ENCODE measurements at places on chromosomes 5 and 9.

DNA sequence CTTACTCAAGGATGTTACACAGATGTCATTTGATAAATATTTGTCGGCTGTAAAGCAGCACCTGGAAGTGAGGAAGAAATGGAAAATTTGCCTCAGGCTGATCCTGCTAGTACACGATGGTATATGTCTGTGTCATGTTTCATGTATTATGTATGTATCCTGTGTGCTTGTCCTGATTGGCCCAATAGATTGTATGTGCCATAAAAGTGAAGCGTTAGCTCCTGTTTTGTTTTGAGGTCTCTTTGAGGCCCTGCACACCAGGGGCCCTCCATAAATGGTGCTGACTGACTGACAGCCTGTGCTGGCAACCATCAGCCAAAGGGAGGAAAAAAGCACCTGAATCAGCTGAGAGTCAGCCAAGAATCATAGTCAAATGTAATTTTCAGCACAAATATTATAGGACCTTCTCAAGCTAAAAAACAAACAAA is 11.8 kb upstream of the LNPEP start:
- peak; percentile 5 for DNase-seq

DNA sequence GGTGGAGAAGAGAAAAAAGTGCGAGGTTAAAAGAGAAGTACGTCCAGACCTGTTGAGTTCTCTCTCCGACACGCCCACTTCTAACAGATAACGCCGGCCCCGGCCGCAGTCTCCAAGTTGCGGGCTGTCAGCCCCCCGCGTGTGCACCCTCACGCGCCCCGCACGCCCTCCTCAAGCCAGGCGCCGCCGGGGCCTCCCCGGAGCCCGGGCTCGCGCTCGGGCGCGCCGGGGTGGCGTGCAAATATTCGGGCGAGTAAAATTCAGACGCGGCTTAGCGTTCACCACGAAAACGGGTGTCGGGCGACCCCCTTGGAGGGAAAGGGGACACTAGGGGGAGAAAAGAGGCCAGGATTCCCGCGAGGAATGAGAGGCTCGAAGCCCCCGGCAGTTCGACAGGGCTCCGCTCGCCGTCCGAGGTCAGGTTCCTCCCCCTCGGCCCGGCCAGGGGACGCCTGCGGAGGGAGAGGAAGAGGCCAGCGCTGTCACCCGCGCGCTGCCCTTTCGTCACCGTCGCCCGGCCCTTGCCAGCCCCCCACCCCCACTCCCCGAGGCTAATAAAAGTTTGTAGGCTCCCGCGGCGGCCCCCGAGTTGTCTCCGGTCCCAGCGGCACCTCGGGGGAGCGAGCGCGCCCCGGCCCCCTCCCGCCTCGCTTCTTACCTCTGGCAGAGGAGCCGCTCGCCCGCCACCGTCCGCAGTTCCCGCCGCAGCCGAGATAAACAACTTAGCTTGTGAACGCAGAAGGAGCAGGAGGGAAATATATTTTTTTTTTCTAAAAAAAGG is 743 bp downstream of the NR3C1 start:
- DNase-seq = no peak

DNA sequence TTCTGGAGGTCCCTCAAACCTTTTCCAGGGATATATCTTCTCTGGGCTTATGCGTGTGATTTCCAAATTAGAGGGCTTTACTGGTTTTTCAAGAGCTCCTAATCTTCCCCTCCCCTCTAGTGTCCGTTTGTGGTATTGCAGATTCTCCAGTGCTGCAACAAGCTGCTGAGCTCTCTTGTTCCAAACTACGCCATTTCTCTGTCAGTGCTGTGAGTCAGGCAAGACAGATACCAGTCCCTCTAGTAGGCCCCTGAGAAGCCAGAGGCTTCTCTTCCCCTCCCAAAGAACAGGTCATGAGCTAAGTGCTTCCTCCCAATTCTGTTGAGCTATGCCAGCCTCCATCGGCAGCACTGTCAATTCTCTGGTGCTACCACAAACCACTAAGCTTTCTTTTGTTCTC is 149.5 kb downstream of the FANCC start:
- no peak for DNase-seq

- DNase-seq = no peak
Measured at GRCh38 chr9:124337562-124337961, 77.7 kb downstream of the PSMB7 start.
